Dermis microvascular lymphatic vessel endothelial cell (primary cell): ENCODE measurements at places on chromosomes 1 and 21. TPM values are rescaled to one million over a fixed set of nuclear protein-coding genes. Genes with fewer than 3 reads are reported as not detected.

GRCh38 chr1:22210176-22210575 is 67.3 kb upstream of the WNT4 start:
- no peak for DNase-seq

DNA sequence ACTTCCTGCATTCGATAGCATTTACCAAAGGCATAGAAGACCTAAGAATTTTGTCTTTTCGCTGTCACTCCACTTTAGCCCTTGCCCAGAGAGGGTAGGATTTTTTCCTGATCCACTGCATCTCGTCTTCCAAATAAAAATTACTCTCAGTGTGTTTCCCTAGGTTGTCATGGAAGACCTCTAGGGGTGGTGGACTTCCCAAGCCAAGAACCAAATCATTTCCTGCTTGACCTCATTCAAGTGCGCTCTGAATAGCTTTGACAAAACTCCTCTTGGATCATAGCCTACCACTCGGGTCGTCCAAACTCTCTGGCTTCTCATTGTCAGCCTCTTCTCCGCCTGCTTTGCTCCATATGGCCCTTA is 431 bp upstream of the C1orf52 start:
- peak; percentile 65 for DNase-seq

GRCh38 chr1:169892927-169893644 is 610 bp downstream of the SCYL3 start:
- no peak for DNase-seq

DNA sequence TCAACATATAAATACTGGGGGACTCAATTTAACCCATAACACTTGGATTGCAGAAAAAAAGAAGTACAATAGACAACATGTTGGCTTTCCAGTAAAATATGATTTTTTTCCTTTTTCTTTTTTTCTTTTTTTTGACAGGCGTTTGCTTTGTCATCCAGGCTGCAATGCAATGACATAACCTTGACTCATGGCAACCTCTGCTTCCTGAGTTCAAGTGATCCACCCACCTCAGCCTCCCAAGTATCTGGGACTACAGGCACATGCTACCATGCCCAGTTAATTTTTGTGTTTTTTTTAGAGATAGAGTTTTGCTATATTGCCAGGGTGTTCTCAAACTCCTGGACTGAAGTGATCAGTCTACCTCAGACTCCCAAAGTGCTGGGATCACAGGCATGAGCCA is 1512.0 kb upstream of the PRMT6 start:
- DNase-seq, result no peak

DNA sequence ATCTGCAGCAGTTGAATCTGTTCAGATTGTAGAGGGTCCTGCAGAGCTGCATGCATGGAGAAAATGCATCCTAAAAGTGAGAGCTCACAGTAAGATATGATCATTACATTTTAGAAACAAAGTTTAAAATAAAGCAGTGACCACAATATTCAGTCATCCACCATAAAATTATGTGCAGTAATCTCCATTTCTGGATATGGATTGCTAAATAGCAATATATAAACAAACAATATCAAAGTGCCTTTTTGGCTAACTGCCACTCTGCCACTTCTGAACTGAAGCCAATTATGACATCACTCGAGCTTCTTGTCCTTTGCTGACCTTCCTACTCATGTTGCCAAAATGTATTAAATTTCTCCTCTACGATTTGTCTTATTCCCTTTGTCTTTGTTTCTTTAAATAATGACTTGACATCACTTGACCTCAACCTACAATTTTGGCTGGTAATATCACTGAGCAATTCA is 262.0 kb upstream of the CXADR start:
- DNase-seq, result no peak

Gene RGS8
- total RNA-seq, result not detected in 2 replicates
